ENCODE measurements at places on chromosomes 4 and X.

- no peak for DNase-seq
Measured at GRCh38 chr4:140466146-140466545, 31.9 kb downstream of the MGAT4D start.

GRCh38 chrX:134469486-134469885 is 9.5 kb downstream of the HPRT1 start:
- DNase-seq, result no peak

DNA sequence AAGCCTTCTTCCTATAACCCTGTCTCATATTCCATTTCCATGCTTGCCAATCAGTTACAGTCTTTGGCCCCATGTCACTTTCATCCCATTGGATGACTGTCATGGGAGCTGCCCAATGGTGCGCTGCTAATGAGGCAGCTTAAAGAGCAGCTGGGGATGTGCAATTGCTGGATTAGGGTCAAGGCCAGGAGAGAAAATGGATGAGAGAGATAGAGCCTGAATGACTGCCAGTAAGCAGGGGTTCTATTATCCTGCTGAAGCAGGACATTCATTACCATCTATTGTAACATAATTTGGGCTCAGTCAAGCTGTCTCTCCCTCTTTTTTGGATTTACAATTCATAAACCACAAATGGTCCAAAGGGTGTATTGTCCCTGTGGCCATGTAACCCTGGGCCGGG is 909.0 kb downstream of the CENPC start:
- DNase-seq, result no peak

GRCh38 chr4:184432127-184432922 is 42.0 kb downstream of the IRF2 start:
- no peak for DNase-seq

DNA sequence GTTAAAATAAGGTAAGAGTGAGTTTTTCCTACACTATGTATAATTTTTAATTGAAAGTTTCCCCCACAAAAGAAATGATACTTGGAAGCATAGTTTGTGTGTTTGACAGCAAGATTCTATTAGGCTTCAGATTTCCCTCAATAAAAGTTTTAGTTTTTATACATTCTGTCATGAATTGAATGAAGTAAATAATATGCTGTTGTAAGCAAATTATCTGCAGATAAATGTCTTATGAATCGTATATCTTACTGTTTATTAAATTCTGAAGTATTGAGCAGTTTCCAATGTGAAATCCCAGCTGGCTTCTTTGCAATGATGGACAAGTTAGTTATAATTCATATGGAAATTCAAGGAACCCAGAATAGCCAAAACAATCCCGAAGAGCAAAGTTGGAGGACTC is 33.5 kb downstream of the RS1 start:
- DNase-seq, result no peak

- no peak for DNase-seq
Measured at GRCh38 chr4:53748328-53748772, 157.1 kb upstream of the LNX1 start.

- no peak for DNase-seq
Measured at GRCh38 chr4:182286035-182286434, 42.8 kb downstream of the TENM3 start.

GRCh38 chrX:37997096-37997495 is 9.3 kb upstream of the SYTL5 start:
- DNase-seq, result peak; percentile 6

DNA sequence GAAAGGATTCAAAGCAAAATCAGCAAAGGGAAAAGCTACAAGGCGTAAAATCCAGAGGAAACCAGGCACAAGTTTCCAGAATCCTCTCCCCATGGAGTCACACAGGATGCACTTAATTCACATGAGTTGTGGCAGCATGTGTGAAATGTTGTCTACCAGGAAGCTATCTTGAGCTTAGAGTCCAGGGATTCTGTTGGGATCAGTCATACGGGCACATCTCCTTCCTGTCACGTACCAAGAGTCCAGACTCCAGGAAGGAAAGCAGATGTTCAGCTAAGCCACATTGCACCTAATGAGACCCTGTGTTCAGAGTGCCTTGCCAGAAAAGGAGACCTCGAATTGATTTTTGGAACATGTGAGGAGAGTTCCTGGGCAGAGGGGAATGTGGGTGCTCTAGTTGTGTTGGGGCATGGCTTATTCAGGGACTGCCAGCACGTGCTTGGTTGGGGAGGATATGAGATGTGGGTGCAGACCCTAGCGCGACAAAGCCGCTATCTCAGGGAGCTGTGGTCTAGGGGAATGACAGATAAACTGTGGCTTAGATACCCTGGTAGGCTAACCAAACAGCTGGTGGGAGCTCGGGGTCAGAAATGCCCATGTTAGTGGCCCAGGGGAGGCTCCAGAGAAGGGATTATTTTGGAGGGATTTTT is 70.0 kb downstream of the EVC start:
- no peak for DNase-seq

- no peak for DNase-seq
Measured at GRCh38 chrX:108299101-108299591, 139.1 kb downstream of the COL4A6 start.

GRCh38 chrX:10851809-10852208 is 231.4 kb upstream of the MID1 start:
- no peak for DNase-seq

GRCh38 chr4:176272799-176273198 is 3.8 kb upstream of the ASB5 start:
- DNase-seq, result no peak

- DNase-seq, result no peak
Measured at GRCh38 chrX:45804276-45804675, 603.6 kb upstream of the DIPK2B start.

DNA sequence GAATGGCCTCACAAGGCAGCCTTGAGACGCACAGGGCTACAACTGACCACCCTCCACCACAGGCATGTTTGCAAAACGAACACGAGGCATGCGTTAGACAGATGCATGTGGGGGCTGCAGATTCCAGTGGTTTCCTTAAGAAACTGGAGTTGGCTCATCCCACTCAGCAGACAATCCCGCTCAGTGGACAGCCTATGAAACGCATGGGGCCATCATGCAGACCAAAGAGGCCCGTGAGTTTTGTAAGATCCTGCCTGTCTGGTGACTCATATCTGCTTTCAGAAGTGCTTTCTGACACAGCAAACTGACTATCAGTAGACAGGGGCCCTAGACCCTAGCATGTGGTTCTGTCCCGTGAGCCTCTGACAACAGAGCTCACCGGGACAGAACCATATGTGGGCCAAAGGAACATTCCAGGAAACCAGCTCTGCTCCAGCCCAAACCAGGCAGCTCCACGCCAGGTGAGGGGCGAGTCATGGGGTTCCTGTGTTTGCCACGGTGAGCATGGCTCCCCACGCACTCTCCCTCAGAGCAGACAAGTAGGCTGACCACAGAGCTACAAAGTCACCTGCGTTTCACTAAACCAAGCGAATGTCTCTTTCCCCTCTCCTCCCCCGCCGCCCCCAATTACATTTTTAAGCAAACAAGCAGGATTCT is 74.4 kb downstream of the MTMR1 start:
- DNase-seq, result no peak

Measured in NCI-H345 (cell line).